Small intestine (tissue), 16 donors: ENCODE measurements at places on chromosomes 5 and 9.

GRCh38 chr5:33319841-33320240 is 120.9 kb upstream of the TARS1 start:
- DNase-seq: no peak

DNA sequence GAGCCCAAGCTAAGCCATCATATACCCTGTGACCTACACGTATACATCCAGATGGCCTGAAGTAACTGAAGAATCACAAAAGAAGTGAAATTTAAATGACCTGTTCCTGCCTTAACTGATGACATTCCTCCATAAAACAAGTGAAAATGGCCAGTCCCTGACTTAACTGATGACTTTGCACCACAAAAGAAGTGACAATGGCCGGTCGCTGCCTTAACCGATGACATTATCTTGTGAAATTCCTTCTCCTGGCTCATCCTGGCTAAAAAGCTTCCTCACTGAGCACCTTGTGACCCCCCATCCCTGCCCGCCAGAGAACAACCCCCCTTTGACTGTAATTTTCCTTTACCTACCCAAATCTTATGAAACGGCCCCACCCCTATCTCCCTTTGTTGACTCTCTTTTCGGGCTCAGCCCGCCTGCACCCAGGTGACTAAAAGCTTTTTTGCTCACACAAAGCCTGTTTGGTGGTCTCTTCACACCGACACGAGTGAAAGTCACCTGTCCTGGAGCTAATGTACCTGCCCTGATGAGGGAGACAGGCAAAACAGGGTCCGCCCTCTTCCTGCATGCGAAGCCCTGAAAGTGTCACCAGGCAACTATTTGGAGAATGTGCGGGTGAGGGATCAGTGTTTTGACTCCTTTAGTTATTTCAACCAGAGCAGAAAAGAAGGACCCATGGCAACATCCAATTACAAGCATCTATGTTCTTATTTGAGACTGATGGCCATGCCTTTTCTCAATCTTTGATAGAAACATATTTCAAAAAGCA is 266.1 kb downstream of the SMARCA2 start:
- no peak for DNase-seq

- DNase-seq: no peak
These were observed 463.6 kb downstream of the SPOCK1 start for GRCh38 chr5:137035480-137035878.

DNA sequence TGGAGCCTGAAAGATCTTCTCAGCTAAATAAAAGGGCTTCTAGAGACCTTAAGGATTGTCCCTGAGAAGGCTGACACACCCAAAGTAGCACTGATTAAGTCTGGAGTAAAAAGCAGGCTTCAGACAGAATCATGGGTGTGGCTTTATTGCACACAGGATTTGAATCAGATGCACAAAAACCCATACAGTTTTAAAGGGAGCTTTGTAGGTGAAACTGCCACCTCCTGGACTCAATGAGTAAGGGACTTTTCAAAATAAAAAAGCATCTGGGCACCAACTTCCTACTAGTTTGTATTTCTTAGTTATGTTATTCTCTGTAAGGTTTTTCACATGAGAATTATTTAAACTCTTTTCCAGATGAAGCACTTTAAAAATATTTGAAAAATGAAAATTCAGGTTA is 129.4 kb downstream of the EDIL3 start:
- no peak for DNase-seq
